Stimulated activated CD4-positive, alpha-beta T cell treated with anti-CD3 and anti-CD28 coated beads, Interleukin-15, amount 100 ng/mL, for 24 hours (primary cell): ENCODE measurements at places on chromosomes 4 and X.

DNA sequence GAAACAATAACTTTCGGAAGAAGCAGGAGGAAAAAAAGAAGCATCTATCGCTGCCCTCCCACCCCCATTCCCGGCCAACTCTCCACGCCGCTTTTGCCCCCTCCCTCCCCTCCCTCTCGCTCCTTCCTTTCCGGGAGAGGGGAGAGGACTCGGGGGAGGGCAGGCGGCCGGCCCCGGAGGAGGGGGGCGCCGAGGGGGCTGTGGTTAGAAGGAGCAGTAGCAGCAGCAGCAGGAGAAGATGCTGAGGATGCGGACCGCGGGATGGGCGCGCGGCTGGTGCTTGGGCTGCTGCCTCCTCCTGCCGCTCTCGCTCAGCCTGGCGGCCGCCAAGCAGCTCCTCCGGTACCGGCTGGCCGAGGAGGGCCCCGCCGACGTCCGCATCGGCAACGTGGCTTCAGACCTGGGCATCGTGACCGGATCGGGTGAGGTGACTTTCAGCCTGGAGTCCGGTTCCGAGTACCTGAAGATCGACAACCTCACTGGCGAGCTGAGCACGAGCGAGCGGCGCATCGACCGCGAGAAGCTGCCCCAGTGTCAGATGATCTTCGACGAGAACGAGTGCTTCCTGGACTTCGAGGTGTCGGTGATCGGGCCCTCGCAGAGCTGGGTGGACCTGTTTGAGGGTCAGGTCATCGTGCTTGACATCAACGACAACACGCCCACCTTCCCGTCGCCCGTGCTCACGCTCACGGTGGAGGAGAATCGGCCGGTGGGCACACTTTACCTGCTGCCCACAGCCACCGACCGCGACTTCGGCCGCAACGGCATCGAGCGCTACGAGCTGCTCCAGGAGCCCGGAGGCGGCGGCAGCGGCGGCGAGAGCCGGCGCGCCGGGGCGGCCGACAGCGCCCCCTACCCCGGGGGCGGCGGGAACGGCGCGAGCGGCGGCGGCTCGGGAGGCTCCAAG, 1.3 kb downstream of the PCDH7 start:
- peak; percentile 27 for DNase-seq

DNA sequence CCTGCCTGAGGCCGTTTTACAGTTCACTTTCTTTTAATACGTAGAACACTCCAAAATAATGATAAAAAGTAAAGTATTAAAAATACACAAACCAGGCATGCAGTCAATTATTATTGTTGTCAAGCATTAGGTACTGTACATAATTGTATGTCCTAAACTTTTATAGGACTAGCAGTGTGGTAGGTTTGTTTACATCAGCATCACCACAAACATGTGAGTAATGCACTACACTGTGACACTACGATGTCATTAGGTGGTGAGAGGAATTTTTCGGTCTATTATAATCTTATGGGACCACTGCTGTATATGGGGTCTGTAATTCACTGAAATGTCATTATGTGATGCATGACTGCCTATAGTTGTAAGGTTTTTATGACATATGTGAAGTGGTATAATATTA, 149.5 kb upstream of the SH3RF1 start:
- no peak for DNase-seq

GRCh38 chrX:24133312-24133711, 16.2 kb upstream of the ZFX start:
- DNase-seq = no peak

GRCh38 chr4:136505020-136505419, 1027.3 kb downstream of the PCDH18 start:
- no peak for DNase-seq

DNA sequence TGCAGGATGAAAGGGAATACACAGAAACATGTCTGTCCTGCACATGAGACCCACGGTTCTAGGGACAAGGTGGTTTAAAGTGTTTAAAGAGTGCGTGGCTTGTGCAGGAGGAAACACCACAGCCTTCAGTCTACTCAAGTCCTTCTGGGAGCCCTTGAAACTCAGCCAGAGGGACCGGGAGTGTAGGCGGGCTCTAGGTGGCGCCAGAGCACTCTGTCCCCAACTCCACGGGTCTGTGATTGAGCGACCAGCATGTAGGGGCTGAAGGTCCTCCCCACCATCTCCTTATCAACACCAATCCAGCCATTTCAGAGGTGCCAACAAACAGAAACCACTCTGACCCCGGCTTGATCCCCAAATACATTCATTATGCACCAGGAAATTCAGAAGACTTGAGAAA, 82.0 kb upstream of the CLDN34 start:
- peak; percentile 67 for DNase-seq

- peak; percentile 25 for DNase-seq
These were observed 1.1 kb downstream of the PLXNA3 start for GRCh38 chrX:154458954-154459778.

DNA sequence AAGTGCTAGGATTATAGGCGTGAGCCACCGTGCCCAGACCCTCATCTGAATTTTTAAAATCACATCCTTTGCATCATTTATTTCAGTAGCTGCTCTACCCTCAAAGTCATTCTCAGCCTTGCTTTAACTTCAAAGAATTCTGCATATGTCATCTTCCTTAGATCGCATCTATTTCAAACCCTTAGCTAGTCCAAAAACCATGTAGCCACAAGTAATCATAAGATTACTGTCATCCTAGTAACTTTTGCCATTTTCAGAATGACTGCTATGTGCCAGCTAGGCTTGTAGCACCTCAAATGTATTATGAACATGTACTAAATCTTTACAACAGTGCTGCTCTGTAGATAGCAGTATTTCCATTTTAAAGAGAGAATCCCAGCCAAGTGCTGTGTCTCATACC, 45.5 kb upstream of the KLF3 start:
- DNase-seq = no peak

- DNase-seq = no peak
These were observed 14.8 kb upstream of the MAMLD1 start for GRCh38 chrX:150348365-150348764.

DNA sequence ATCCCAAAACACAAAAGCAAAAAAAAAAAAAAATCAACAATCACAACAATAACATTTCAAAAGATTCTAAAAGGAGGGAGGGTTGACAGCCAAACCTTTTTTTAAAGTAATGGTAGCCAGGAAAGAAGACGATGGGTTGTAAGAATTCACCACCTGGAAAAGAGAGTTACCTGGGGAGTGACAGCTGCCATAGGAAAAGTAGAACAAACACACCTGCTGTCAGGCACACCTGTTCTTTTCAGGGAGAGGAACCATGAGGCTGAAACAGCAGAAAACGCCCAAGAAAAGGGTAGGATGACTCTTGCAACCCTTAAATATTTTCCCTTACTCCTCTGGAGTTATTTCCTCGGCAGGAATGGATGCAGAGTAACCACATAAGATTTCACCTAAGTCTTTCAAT, 388.4 kb upstream of the TEX13C start:
- no peak for DNase-seq

GRCh38 chr4:19614171-19614570, 637.5 kb upstream of the SLIT2 start:
- no peak for DNase-seq

DNA sequence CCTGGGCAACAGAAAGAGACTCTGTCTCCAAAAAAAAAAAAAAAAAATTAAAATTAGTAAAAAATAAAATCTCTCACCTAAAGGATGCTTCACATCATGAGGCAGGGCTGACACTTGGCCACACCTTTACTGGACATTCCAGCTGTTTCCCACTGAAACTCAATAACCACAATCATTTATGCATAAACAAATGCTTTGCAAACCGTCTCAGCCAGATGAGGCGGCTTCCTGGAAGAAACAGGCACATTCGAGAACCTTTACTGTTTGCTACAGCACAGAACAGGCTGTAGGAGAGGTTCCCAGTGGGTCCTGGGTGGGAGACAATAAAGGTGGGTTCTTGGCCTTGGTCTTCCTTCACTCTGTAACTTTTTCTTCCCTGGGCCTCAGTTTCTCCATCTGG, 10.9 kb upstream of the TBC1D14 start:
- DNase-seq = no peak

GRCh38 chr4:84796394-84796793, 170.1 kb downstream of the WDFY3 start:
- DNase-seq = no peak

GRCh38 chrX:106710771-106711170, 15.7 kb upstream of the RNF128 start:
- DNase-seq = no peak
